ENCODE measurements at places on chromosomes 4 and X. TPM values are rescaled to one million over a fixed set of nuclear protein-coding genes. Genes with fewer than 3 reads are reported as not detected.

GRCh38 chr4:95956094-95956493, 116.2 kb downstream of the PDHA2 start:
- no peaks in the 10 kb centered on the region for H3K27me3 ChIP-seq
- H3K36me3 ChIP-seq, result no peaks in the 10 kb centered on the region
- no peak overlapping the region for H3K27ac ChIP-seq
- no peak for DNase-seq

- no peaks in the 10 kb centered on the region for H3K4me1 ChIP-seq
- no peaks in the 10 kb centered on the region for H3K36me3 ChIP-seq
- no peaks in the 10 kb centered on the region for H3K27me3 ChIP-seq
- DNase-seq, result no peak
- no peak overlapping the region for H3K4me3 ChIP-seq
Measured at GRCh38 chr4:68490826-68491457, 43.7 kb downstream of the TMPRSS11E start.

GRCh38 chr4:152097371-152097770, 336.6 kb upstream of the GATB start:
- no peaks in the 10 kb centered on the region for H3K4me1 ChIP-seq
- no peaks in the 10 kb centered on the region for H3K36me3 ChIP-seq
- H3K4me3 ChIP-seq, result no peak overlapping the region
- no peaks in the 10 kb centered on the region for H3K27me3 ChIP-seq

DNA sequence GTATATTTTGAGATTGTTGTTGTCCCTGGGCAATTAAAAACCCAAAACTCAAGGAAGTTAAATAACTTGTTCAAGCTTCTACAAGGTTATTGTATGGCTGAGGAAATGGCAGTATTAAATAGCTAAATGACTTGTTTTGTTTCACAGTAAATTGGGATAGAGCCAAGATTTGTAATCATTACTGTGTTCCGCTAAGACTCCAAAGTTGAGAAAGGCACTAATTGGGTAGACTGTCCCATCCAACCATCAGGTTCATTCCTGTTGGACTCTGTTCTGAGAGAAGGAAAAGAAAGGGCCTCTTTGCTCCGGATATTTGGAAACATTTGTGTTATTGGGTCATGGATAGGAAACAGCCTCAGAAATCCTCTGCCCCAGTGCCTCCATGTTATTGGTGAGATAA, 82.2 kb downstream of the DCLK2 start:
- H3K36me3 ChIP-seq, result no peaks in the 10 kb centered on the region
- DNase-seq, result no peak
- no peaks in the 10 kb centered on the region for H3K4me1 ChIP-seq
- H3K27ac ChIP-seq, result no peak overlapping the region
- H3K4me3 ChIP-seq, result no peak overlapping the region
- H3K27me3 ChIP-seq, result no peaks in the 10 kb centered on the region

DNA sequence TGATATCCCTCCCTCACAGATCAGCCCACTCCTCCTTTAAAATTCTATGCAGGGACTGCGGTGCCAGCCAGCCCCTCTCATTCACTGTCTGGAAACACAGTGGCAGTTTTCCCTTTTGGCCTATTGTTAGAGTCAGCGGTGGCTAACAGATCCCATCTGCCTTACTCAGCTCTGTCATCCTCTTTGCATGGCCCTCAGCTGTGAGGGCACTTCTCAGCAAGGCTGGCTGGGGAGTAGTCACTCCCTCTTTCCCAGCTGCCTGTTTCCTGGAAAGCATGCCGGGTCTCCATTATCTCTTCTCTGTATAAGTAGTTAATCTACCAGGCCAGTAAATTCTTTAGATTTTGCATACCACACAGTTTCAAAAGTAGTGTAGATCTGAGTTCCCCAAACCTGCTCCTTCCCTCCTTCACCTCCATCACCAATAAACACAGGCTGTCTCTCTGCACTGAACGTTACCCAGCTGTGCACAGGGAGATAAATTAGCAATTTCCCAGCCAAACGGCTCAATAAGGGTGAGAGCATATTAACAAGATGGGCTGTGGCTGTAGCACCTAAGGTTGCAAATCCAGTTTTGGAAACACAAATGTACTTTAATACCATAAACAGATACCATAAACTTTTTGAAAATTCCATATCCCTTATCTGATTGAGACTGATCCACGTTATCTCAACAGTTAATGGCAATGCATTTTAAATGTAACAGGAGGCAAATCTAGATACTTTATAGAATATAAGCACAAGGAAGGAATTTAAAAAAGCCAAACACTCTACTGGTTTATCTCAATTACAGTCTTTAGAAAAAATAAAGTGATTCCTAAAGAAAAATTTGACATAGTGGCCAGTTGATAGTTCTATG, 229.3 kb downstream of the ANKRD50 start:
- no peak overlapping the region for H3K27ac ChIP-seq
- no peaks in the 10 kb centered on the region for H3K36me3 ChIP-seq
- H3K27me3 ChIP-seq, result no peaks in the 10 kb centered on the region
- H3K4me3 ChIP-seq, result no peak overlapping the region
- DNase-seq, result no peak
- H3K4me1 ChIP-seq, result no peaks in the 10 kb centered on the region

DNA sequence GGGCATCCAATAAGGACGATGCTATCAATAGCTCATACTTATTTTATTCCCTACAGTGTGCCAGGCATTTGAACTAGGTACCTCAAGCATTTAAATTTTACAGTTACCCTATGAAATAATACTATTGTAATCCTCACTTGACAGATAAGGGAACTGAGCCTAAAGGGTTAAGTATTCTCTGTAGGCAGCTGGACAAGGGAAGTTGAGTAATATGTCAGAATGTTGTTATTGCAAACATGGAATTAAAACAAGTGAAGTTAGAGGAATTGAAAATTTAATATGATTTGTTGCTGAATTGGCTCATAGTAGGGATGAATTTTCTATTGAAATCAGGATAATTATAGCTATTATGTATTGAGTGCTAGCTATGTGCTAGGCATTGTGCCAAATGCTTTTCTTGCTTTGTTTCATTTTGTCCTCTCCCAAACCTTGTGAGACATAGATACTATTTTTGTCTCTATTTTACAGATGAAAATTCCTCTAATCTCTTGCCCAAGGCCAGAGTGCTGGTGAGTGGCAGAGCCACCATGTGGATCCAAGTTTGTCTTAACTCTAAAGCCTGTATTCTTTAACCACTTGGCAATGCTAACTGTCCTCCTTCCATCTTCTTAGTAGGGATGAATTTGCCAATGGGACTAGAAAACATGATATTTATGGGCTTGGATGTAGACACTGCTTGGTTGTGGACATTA, 58.1 kb downstream of the TMEM164 start:
- H3K27ac ChIP-seq, result no peak overlapping the region
- DNase-seq, result no peak
- H3K27me3 ChIP-seq, result no peaks in the 10 kb centered on the region
- no peaks in the 10 kb centered on the region for H3K36me3 ChIP-seq
- no peak overlapping the region for H3K4me3 ChIP-seq

DNA sequence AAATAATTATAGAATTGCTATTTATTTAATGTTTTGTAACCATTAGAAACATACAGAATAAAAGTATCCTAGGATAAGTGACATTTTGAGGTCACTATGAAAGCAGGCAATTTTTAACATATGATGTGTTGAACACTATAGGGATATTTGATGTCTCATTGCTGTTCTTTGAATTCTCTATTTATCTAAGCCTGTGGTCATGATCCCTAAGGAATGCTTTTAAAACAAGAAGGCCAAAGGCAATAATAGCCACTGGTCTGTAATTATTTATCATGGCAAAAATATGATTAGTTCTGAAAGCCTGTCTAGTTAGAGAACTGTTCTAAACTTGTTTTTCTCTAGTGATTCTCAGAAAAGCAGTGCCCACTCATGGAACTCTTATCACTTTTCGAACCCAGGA, 186.6 kb downstream of the RPA4 start:
- no peaks in the 10 kb centered on the region for H3K36me3 ChIP-seq
- no peaks in the 10 kb centered on the region for H3K4me1 ChIP-seq
- H3K27me3 ChIP-seq, result no peaks in the 10 kb centered on the region
- H3K4me3 ChIP-seq, result no peak overlapping the region

GRCh38 chr4:86595426-86595805, 1.3 kb downstream of the PTPN13 start:
- DNase-seq, result no peak
- H3K27me3 ChIP-seq, result no peaks in the 10 kb centered on the region
- H3K4me1 ChIP-seq, result peaks cover 7% of the 10 kb centered on the region
- peak overlapping the region; percentile 85 for H3K27ac ChIP-seq
- H3K36me3 ChIP-seq, result no peaks in the 10 kb centered on the region

DNA sequence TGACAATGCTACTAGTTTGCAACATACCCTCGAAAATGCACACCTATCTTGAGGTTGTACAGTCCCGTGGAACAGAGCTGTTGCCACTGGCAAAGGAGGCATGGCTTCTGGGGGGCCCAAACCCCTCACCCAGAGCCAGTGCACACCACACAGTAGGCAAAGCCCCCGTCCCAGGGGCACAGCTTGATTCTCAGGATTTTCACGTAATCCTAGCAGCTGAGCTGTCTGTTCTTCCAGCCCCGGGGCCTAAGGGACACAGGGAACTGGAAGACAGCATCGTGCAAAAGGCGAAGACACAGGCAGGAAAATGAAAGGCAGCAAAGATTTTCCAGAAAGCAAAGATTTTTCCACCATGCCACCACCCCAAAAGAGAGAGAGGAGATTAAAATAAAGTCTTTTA, 77.2 kb downstream of the JAKMIP1 start:
- no peak overlapping the region for H3K27ac ChIP-seq
- DNase-seq, result no peak
- no peaks in the 10 kb centered on the region for H3K36me3 ChIP-seq
- H3K4me1 ChIP-seq, result no peaks in the 10 kb centered on the region

DNA sequence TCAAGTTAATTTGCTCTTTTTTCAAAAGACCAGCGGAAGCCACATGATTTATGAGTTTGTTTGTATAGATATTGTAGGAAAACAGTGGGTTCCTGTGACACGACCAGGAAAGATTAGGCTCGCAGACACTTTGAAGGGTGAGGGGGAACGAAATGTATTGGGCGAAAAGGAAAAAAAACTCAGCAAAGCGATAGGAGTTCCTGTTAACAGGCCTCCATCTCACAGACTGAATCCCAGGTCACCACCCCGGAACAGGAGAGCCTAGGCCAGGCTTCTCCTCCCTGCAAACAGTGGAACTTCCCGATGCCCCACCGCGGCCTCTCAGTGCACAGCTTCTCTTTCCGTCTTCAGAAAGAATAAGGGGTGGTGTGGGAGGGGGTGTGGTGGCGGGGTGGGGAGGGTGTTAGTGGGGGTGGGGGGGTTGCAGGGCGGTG, 181.8 kb upstream of the GPRIN3 start:
- no peak for DNase-seq
- no peak overlapping the region for H3K27ac ChIP-seq
- no peaks in the 10 kb centered on the region for H3K27me3 ChIP-seq

DNA sequence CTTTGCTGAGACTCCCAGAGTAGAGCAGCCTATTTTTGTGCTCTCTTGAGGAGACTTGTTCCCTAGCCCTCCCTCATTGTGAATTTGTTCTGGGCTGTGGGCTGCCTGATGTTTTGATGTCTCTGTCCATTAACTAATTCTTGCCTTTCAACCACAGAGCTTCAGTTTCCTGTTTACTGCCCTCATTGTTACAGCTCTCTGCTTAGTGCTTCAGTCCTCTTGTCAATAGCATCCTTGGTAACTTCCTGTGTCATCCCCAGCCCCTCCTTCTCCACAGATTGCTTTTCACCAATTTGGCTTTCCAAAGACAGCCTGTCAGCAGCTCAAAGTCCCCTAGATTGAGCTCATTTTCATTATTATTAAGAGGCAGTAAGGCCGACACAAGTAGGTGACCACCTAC, 69.9 kb downstream of the COX7B2 start:
- H3K27me3 ChIP-seq, result no peaks in the 10 kb centered on the region
- H3K36me3 ChIP-seq, result no peaks in the 10 kb centered on the region
- no peak for DNase-seq
- H3K27ac ChIP-seq, result no peak overlapping the region
- no peaks in the 10 kb centered on the region for H3K4me1 ChIP-seq
- no peak overlapping the region for H3K4me3 ChIP-seq

- no peak for DNase-seq
- no peaks in the 10 kb centered on the region for H3K4me1 ChIP-seq
- no peaks in the 10 kb centered on the region for H3K36me3 ChIP-seq
- no peak overlapping the region for H3K4me3 ChIP-seq
- no peaks in the 10 kb centered on the region for H3K27me3 ChIP-seq
Measured at GRCh38 chr4:68465058-68465457, 17.8 kb downstream of the TMPRSS11E start.

- no peak overlapping the region for H3K27ac ChIP-seq
- no peak for DNase-seq
- no peaks in the 10 kb centered on the region for H3K4me1 ChIP-seq
- no peaks in the 10 kb centered on the region for H3K27me3 ChIP-seq
- H3K4me3 ChIP-seq, result no peak overlapping the region
- H3K36me3 ChIP-seq, result no peaks in the 10 kb centered on the region
Measured at GRCh38 chr4:60422439-60422838, 777.7 kb upstream of the ADGRL3 start.

DNA sequence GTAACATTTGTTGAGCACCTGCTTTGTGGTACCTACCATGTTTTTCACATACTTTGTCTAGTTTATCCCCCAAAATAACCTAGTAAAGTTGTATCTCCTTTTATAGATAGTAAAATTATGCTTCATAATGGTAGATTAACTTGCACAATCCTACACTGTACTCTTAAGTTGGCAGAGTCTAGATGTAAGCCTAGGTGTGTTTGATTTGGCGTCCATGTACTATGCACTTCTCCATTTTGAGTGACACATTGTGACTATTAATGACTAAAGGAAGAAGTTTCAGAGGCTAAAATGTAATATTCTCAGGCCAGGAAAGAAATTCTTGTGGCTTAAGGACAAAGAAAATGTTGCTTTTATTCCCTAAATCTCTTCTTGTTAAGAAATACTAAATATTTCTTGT, 15.4 kb downstream of the PLK4 start:
- no peaks in the 10 kb centered on the region for H3K4me1 ChIP-seq
- no peaks in the 10 kb centered on the region for H3K36me3 ChIP-seq
- H3K27me3 ChIP-seq, result no peaks in the 10 kb centered on the region

DNA sequence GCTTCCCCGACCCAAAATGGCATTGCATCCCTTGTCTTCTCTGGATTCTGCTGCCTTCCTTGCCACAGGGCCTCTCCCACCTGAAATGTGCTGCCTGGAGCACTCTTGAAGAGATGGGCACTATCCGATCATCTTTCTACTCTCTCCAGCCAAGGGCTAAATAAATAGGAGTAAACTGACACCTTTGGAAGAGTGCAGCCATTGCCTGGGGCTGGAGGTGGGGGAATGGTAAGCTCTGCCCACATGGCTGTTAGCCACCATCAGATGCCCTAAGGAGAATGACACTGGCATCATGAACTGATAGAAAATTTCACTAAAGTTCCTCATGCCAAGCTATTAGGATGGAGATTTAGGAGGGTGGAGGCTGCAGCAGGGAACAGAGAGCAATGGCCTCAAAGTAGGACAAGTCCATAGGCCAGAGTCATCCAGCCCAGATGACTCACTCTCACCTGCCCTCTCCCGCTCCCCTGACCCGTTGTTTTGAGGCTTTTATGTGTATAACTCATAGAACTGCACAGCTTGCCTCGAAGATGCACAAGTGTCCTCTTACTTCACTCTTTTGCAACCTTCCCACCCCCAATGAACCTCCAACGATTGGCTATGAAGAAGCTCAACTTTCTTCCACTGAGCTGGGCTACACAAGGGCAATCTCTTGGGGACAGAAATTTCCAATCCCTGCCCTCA, 822 bp upstream of the PFKFB1 start:
- no peaks in the 10 kb centered on the region for H3K36me3 ChIP-seq
- H3K27me3 ChIP-seq, result no peaks in the 10 kb centered on the region
- H3K4me1 ChIP-seq, result no peaks in the 10 kb centered on the region
- H3K27ac ChIP-seq, result no peak overlapping the region
- H3K4me3 ChIP-seq, result no peak overlapping the region

The GPC3 gene
- 18.6 TPM for total RNA-seq

The SOX3 gene
- not detected for total RNA-seq

The SPATA4 gene
- 4.4 TPM for total RNA-seq

The UGT2B10 gene
- total RNA-seq, result not detected

All from right atrium auricular region (tissue), 2 donors.